Caki2 (cell line): ENCODE measurements at places on chromosomes 3 and 15. TPM values are rescaled to one million over a fixed set of nuclear protein-coding genes. Genes with fewer than 3 reads are reported as not detected.

DNA sequence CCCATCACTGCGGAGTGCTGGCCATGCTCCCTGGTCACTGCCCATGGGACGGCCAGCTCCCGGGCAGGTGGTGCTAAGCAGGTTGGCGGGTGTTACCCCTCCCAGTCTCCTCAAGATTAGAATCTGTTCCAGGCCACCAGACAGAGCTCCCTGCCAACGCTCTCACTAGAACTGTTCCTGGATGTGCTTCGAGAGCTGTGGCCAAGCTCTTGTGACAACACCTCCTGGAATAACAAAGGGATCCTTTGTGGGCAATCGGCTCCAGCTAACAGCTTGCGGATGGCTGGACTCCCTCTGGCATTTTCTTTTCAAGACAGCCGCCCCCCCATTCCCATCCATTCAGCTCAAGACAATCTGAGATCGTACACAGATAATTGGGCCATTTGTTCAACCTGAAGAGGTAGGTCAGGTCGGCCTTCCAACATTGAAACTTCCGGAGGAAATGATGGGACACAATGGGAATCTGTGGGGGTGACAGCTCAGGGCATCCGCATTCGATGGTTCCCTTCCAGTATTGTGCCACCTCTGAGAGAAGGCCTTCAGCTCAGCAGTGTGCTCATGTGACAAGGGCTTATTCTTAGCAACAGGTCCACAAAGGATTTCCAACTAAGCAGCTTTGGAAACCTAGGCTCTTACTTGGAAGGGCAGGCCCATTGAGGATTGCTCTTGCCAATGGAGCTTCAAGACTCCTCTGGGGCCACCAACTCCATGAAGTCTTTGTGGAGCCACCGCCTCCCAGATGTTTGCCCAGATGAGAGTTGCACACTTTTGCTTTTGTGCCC, 11.6 kb upstream of the EPHB3 start:
- no peak for DNase-seq

The LRRN1 gene
- not detected in 2 replicates for total RNA-seq

DNA sequence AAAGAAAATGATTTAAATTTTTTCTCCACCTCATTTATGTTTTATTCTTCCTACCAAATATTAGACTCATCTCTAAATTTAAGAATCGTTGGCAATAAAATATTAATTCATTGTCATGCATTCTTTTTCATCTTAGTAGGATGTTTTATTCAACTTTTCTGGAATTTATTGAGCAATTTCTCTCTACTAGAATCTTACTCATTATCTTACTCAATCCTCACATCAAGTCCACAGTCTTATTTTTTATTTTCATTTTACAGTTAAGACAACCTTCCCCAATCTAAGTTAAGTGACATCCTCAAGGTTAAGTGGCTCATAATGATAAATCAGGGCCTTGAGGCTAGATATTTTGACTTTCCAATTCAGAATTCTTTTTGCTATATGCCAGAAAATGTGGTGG, 15.9 kb upstream of the ALDH1A2 start:
- no peak for DNase-seq

The FAM81A gene
- 1.9 and 4.1 TPM in 2 replicates for total RNA-seq

DNA sequence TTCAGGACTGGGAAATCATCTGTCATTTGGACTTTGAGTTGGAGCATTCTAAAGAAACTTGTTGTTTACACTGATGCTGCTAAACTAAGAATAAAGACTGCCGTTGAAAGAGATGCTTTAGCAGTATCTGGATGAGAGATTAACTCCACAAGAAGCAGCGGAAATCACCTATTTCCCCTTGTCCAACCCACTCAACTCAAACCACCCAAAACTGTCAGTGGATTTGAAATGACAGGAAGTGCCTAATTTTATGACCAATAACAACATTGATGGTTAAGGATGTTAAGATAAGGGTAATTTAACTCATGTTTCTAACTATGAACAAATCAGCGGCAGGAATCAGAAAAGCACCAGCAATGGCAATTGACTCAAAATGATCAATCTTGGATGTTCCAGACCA, 110.8 kb upstream of the NR2F2 start:
- no peak for DNase-seq

GRCh38 chr3:51354731-51355615, 30.1 kb upstream of the MANF start:
- DNase-seq, result no peak
